Epithelial cell of proximal tubule (primary cell): ENCODE measurements at places on chromosomes 5 and 9. TPM values are rescaled to one million over a fixed set of nuclear protein-coding genes. Genes with fewer than 3 reads are reported as not detected.
A peak's percentile ranks its signal among the peaks of the same experiment; 100 is the strongest.

GRCh38 chr9:23754551-23754950 is 71.5 kb downstream of the ELAVL2 start:
- DNase-seq, result no peak

DNA sequence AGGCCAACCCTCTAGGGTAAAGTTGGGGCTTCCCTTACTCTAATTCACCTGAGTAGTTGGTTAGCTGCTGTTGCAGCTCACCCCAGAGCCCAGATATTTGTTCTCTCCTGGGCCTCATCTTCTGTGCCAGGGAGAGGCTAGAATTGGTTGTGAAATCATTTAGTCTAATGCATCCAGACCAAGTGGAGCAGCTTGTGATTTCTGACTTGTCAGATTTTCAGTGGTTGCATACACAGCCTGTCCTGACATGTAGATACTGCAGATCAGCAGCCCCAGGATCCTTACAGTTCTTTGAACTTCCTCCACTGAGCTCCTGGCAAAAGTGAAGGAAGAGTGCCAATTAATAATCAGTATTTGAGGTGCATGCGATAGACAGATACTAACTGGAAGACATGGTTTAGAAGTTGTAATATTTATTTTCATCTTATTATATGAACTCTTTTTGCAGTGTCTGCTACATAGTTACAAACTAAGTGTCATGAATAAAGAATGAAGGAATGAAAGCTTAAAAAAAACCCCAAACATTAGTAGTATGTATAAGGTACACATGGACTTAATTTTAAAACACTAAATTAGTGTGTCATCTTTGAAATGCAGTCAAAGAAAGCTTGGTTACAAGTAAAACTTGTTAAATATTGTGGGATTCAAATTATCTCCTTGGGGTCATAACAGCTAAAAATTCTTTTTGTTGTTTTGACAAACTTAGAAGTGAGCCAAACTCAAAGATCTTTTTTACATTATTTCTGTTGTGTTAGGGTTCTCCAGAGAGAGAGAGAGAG is 128.5 kb downstream of the VPS13A start:
- no peak for DNase-seq

CDK5RAP2 gene
- total RNA-seq, result 32.1 and 38.7 TPM in 2 replicates

ADAMTS12 gene
- total RNA-seq, result 2.1 and 3.3 TPM in 2 replicates

GRCh38 chr9:37026931-37027581 is 7.0 kb downstream of the PAX5 start:
- no peak for DNase-seq

DNA sequence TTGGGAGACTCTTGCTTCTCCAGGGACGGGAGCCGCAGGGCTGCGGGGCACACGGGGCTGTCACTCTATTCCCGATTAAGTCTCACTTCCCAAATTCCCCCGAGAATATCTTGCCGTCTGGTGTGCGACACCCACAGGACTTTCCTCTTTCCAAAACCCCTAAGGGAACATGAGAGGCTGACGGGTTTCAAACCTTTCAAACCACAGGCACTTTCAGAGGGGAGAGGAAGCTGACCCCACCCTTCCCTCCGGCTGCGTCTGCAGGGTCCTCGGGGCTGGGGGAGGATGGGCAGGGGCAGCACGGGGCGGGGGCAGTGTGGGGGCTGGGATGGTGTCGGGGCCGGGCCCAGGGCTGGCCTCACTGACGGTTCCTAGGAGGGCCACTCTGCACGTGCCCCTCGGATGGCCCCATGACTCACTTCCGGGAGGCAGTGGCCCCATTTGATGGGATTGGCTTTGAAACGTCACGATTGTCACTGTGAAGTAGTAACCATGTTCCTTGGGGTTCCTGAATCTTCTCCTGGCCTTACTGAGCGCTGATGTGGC is 38.2 kb downstream of the SLC9A3 start:
- DNase-seq, result no peak

- DNase-seq, result no peak
Measured at GRCh38 chr5:167050568-167051401, 1240.7 kb upstream of the WWC1 start.

GRCh38 chr9:133935328-133936005 is 56.7 kb downstream of the VAV2 start:
- DNase-seq, result no peak

ALDH1A1 gene
- 0.87 and 1.6 TPM in 2 replicates for total RNA-seq

SLC6A7 gene
- not detected in 2 replicates for total RNA-seq

- no peak for DNase-seq
Measured at GRCh38 chr5:65073250-65073661, 304.5 kb downstream of the CWC27 start.

DNA sequence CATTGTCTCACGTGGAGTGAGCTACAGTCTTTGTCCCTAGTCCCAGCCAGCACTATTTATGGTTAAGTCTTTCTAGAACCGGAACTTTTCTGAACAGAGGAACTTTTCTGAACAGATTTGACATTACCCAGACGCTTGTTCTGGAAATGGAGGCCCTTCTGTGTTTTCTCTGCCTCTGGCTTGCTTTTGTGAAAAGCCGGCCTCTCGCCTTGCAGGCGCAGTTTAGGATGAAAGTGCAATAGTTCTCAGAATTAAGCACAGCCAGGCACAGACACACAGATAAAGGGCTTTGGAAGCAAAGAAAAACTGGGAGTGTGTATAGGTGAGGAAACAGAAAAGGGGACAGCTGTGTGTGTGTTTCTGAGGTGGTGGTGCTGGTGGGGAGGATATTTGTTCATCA is 5.9 kb downstream of the GDNF start:
- DNase-seq, result no peak

PIP5KL1 gene
- 0.87 and 6.9 TPM in 2 replicates for total RNA-seq

GRCh38 chr9:116792271-116792670 is 105.2 kb downstream of the TRIM32 start:
- no peak for DNase-seq

GOLGA1 gene
- total RNA-seq, result 5.4 and 26.0 TPM in 2 replicates

PHF24 gene
- 0.12 TPM in 1 of 2 replicates, not detected in the other for total RNA-seq

FAT2 gene
- under 0.01 and 0.07 TPM in 2 replicates for total RNA-seq

GRCh38 chr9:125146247-125146646 is 2.9 kb upstream of the SCAI start:
- no peak for DNase-seq

GRCh38 chr9:114643001-114643400 is 14.6 kb downstream of the TEX53 start:
- DNase-seq, result no peak

FREM1 gene
- 0.17 and 0.22 TPM in 2 replicates for total RNA-seq

LRRC14B gene
- total RNA-seq, result not detected in 2 replicates

DNA sequence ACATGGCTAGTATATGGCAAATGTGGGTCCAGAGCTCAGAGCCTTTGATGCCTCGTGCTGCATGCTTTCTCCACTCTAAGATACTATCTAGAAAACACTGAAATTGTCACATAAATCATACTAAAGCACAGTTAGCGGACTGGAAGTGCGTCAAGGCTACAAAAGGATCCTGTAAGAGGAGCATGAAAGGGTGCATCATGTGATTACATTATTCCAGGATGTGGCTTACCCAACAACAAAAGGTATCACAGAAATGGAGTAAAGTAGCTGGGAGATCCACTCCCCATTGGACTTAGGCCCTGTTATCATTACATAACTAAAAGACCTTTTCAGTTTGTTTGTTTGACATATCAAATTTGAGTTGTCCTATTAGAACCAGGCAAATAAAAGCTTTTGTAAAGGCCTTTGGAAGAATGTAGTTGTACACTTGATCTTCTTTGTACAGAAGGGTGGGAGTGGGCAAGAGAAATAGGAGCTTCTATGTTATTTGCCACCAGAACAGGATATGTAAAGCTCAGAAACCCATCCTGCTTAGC is 6.9 kb downstream of the SLC31A1 start:
- no peak for DNase-seq

DNA sequence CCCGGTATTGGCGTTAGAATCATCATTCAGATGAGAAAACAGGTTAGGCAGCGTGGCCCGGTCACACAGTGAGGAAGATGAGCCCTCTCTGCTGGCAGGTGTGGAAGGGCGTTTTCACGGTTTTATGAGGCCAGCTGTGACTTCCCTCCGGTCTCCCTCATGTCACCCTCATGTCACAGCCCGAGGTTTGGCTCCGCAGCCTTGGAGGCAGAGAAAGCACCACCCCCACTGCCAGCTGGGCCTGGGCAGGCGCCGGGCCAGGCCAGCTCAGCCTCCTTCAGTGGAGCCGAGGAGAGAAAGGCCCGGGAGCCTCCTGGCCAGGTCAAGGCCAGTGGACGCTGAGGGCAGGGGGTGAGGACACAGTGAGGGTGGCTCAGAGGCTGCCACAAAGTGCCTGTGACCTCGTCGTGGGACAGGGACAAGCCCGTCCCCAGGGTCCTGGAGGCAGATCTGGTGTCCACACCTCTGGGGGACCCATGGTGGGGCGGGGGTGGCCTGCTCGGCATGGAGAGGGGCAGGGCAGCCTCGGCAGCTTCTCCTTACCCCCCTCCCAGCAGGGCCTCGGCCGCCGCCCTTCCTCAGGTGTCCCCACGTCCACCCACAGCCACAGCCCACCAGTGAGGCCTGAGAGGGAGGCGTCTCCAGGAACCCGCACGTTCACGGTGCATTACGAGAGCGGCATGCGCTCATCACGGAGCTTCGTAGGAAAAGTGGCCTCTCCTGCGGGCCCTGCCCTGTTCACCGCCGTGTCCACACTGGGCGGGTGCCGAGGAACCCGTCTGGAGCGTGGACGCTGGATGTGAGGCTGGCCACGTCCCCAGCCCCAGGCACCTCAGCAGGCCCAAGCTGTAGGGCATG is 32.2 kb downstream of the EXD3 start:
- no peak for DNase-seq

PRUNE2 gene
- total RNA-seq, result 0.63 and 1.5 TPM in 2 replicates

- DNase-seq, result peak; percentile 27
Measured at GRCh38 chr5:127757576-127757975, 54.4 kb downstream of the CCDC192 start.

CMYA5 gene
- 0.35 and 2.8 TPM in 2 replicates for total RNA-seq

FABP6 gene
- not detected in 2 replicates for total RNA-seq

ADAMTS19 gene
- 0.12 and 0.72 TPM in 2 replicates for total RNA-seq

SLC34A3 gene
- total RNA-seq, result 0.07 TPM in 1 of 2 replicates, not detected in the other

DNA sequence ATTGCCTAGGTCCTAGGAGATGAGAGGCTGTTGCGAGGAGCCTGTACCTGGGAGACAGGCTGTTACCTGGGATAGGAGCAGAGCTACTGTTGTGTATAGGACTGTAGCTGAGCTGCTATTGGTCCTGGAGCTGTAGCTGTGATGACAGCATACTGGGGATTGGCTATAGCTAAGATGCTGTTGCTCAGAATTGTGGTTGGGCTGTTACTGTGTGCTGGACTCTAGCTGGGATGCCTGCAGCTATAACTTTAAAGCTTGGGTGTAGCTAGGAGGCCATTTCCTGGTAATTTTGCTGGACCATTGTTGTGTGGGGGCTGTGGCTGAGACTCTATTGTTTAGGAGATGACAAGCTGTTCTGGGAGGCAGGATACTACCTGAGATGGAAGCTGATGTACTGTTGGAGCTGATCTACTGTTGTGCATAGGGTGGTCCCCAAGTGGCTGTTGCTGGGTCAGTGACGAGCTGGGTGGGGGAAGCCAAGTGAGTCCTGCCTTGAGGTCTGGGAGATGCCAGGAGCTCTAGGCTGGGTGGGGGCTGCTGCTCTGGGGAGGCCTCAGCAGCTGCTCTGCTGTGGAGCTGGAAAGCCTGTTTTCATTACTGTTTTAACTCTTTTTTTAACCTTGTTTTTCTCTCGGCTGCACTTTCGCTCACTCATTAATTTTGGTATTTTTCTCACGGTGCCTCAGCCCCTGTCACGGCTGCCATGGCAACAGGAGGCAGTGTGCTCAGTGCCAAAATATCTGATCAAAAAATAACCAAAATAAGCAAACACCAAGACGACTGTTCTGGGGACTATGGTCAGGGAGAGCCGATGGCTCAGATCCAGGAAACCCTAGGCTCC is 3.0 kb upstream of the PCDH1 start:
- no peak for DNase-seq

- no peak for DNase-seq
Measured at GRCh38 chr9:91349115-91349555, 12.6 kb downstream of the AUH start.

GRCh38 chr5:146781157-146781556 is 97.4 kb downstream of the PPP2R2B start:
- DNase-seq, result no peak

- no peak for DNase-seq
Measured at GRCh38 chr9:82081496-82081895, 92.9 kb downstream of the SPATA31D1 start.

DNA sequence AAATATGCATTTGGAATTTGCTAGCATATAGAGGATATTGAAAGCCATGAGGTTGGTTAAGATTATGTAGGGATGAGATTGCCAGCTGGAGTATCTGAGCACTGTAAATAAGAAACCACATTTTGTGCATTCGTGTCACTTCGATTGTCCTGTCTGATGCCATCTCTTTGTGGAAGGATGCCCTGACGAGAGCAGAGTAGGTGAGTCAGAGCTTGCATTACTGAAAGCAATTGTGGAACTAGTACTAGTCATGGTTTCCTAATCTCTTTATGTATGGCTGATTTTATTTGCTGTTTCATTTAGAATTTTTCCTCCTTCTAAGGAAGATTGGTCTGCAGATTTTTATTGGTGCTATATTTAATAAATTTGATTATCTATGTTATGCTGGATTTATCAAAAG is 14.5 kb upstream of the TAS2R1 start:
- no peak for DNase-seq

DNA sequence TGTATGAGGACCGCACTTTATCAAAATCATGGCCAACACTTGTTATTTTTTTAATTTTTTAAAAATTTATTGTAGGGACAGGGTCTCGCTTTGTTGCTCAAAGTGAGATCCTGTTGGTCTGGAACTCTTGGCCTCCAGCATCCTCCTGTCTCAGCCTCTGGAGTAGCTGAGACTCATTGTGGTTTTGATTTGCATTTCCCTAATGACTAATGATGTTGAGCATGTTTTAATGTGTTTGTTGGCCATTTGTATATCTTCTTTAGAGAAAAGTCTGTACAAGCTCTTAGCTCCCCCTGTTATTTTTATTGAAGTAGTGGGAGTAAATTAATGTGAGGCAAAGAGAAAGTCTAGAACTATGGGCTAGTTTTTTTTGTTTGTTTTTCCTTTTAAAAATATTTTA is 1.6 kb upstream of the RPS6 start:
- DNase-seq, result no peak

- no peak for DNase-seq
Measured at GRCh38 chr5:111535879-111536549, 23.7 kb upstream of the STARD4 start.

EIF4E1B gene
- not detected in 2 replicates for total RNA-seq
